ENCODE measurements at places on chromosomes 2 and 18. TPM values are rescaled to one million over a fixed set of nuclear protein-coding genes. Genes with fewer than 3 reads are reported as not detected.

Gene SAG
- not detected for total RNA-seq

Gene EFHD1
- not detected for total RNA-seq

- DNase-seq: no peak
Observed at GRCh38 chr18:67468038-67468437, 48.5 kb downstream of the DSEL start.

GRCh38 chr2:120262150-120262549 is 9.5 kb downstream of the RALB start:
- no peak for DNase-seq

GRCh38 chr2:9950521-9951271 is 797 bp upstream of the GRHL1 start:
- no peak for DNase-seq

- DNase-seq: no peak
Observed at GRCh38 chr18:3889803-3890202, 439.8 kb downstream of the TGIF1 start.

DNA sequence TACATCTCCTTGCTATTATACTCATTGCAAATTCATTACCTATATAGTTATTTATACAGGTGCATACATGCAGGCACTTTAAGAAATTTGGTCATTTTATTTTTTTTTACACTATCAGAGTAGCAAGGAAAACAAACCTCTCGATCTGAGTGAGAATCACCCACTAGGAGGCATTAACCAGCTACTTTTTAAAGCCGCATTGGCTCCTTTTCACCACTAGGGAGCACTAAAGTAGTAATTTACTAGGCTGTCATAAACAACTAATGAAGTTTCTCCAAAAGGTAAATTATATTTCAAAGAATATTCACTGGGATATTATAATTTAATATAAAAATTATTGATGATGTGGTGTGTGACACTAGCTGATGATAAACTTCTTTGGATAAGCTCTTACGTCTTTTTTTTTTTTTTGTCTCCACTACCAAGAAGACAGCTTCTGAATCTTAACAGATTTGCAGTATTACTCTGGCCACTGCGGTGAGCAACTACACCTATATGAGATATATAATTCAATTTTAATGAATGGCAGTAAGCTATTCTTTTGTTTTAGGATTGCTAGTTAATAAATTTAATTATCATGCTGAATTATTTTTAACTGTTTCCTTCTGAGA is 101.9 kb downstream of the NOL4 start:
- DNase-seq: peak; percentile 13

Data from pulmonary artery endothelial cell (primary cell).